HS-5 (cell line): ENCODE measurements at places on chromosomes 11 and 22.

DNA sequence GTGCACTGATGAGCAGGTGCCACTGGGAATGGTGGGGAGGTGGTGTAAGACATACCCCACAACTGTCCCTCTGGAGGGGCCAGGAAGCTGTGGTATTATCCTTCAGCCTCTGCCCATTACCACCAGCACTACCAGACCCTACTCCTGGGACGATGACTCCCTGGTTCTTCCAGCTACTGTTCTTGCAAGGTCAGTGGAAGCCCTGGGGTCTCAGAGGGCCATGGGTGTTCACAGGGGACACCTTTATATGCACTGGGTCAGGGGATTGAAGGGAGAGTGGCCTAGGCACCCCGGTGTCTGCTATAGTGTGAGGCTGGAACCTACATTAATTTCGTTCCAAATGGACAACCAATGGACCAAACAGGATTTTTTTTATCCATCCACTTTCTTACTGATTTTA lies 102.1 kb downstream of the RPS6KA4 start:
- DNase-seq: no peak

- no peak for DNase-seq
Measured at GRCh38 chr11:64934682-64935358, 873 bp downstream of the GPHA2 start.

DNA sequence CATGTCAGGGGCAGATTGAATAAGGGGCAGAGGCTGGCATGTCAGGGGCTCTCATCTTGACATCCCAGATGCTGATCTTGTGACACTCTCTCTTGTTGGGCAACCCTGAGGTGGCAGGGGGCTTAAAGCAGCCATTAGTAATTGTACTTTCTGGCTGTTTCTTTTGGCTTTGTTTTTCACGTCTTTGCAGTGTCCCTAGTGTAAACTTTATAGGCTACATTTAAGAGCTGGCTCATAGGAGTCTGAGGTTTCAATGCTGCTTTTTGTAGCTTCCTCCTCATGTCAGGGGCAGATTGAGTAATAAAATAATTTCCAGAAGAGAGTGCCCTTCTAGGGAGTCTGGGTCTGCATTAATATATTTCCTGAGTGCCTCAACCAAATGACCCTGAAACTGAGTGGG lies 86.1 kb downstream of the RAB38 start:
- DNase-seq: no peak

GRCh38 chr11:1563697-1564534 lies 8.2 kb downstream of the DUSP8 start:
- no peak for DNase-seq

GRCh38 chr11:45212566-45213315 lies 66.3 kb downstream of the PRDM11 start:
- DNase-seq: no peak
